ENCODE measurements at places on chromosomes 12 and 14.
A peak's percentile ranks its signal among the peaks of the same experiment; 100 is the strongest.

DNA sequence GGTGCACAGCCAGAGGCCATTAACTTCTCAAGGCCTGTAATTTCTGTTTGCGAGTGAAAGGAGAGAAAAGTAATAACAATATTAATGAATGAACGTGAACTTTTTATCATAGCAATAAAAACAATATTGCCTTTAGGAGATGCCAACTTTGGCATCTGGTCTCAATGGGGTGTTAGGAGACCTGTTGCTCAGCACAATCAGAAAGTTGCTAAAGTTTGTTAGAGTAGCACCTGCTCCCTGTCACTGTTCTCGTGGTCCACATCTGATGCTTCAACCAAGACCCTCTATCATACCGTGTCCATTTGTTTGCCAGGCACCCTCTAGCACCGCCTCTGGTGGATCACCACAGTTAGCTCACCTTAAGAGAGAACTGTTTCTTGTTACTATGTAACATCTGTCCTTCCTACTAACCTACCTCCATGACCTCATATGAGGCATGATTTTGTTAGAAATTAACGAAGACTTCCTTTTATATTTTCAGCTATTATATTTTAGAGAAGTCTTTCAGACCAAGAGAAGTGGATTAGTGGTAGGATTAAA is 12.5 kb upstream of the CLEC4E start:
- no peak for DNase-seq

GRCh38 chr14:96634896-96635295 is 132.7 kb downstream of the PAPOLA start:
- DNase-seq = no peak

DNA sequence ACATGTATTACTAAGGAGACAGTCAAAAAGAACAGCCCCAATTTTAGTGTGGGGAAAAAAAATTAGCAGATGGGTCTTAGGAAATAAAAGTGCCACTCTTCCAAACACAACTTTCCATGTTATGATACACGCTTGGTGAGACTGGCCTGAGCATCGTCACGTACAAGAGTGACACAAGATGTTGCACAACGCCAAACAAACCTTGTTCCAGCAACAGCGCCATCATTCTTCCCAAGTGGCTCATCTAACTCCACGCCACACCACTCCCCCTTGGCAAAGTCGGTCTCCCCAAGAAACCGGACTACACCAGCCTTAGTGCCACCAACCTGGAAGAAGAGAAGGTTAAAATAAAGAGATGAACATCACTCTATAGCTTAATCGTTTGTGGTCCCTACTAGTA is 58.7 kb downstream of the CLIP1 start:
- no peak for DNase-seq

DNA sequence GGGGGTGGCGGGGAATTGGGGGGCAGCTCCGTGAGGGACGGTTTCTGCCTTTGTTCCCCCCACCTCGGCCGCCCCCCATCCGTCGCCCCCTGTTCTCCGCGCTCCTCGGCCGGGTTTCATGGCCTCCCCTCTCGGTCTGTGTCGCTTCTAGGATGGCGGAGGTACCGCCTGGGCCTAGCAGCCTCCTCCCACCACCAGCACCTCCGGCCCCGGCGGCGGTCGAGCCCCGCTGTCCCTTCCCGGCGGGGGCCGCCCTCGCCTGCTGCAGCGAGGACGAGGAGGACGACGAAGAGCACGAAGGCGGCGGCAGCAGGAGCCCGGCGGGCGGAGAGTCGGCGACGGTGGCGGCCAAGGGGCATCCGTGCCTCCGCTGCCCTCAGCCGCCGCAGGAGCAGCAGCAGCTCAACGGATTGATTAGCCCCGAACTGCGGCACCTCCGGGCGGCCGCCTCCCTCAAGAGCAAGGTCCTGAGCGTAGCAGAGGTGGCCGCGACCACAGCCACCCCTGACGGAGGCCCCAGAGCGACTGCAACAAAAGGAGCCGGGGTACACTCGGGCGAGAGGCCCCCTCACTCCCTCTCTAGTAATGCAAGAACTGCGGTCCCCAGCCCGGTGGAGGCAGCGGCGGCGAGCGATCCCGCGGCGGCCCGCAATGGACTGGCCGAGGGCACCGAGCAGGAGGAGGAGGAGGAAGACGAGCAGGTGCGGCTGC is 575 bp downstream of the NAA30 start:
- no peak for DNase-seq

DNA sequence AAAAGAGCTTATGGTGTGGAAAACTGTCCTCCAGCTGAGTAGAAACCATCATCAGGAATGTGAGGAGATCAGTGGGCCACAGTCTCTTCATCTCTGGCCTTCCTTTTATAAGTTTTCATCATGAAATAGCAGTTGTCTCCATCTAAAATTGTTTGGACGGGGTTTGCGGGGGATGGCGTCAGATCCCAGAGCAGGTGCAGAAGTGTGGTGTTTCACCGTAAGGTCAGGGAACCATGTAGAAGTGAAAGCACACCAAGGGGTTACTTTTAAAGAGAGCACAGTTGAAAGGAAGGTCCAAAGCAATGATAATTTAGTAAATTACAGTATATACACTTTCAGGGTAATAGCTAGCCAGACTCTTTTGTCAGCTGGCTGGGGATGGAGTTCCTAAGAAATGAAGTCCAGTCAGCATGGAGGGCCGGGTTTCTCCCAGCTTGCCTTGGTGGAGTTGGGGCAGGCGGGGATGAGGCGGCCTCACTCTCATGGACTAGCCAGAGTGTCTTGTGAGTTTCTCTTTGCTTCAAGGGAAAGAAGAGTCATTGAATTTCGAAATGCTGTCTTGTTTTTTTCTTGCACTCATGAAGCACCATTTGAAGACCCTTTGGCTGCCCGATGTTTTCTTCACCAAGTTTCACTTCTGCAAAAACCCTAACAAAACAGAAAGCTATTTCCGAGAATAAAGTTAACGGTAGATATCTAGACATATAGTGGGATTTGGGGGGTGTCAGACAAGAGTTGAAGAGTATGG is 100.6 kb downstream of the ETV6 start:
- DNase-seq = no peak

DNA sequence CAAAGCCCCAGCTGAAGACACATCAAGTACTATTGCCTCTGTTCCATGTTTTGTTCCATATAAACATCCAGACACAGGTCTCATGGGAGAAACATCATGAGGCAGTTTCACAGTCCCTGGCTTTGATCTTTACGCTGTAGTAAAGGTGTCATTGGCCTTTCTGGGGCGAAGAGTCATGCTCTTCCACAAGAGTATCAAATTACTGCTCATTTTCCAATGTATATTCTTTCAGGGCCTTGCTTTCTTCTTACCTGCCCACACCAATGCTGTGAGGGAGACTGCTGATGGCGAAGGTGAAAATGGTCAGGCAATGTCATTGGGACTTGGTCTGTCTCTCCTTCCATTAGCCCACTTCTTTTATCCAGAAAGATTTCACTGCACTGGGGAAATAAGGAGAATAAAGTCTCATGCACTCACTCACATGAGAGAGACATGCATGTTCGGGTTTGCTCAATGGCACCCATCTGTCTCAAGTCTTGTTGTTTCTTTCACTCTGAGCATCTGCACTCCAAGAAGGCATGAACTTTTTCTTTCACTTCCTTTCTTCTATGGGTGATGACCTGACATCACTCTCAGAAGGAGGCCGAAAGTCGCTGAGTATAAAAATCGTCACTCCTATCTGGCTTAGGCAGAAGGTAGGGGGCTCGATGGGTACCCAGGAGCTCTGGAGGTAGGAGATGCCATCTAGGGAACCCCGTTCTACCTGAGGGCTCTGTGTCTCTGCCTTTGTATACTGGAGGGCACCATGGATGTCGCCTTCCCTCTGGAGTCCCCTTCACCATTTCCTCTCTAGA is 1.3 kb upstream of the JDP2 start:
- DNase-seq = no peak

- DNase-seq = no peak
These were observed 1081.0 kb downstream of the VRK1 start for GRCh38 chr14:97878206-97878605.

GRCh38 chr12:94101738-94102660 is 46.4 kb upstream of the PLXNC1 start:
- DNase-seq = peak; percentile 61

GRCh38 chr12:56234746-56235436 is 5.0 kb downstream of the SLC39A5 start:
- DNase-seq = no peak

DNA sequence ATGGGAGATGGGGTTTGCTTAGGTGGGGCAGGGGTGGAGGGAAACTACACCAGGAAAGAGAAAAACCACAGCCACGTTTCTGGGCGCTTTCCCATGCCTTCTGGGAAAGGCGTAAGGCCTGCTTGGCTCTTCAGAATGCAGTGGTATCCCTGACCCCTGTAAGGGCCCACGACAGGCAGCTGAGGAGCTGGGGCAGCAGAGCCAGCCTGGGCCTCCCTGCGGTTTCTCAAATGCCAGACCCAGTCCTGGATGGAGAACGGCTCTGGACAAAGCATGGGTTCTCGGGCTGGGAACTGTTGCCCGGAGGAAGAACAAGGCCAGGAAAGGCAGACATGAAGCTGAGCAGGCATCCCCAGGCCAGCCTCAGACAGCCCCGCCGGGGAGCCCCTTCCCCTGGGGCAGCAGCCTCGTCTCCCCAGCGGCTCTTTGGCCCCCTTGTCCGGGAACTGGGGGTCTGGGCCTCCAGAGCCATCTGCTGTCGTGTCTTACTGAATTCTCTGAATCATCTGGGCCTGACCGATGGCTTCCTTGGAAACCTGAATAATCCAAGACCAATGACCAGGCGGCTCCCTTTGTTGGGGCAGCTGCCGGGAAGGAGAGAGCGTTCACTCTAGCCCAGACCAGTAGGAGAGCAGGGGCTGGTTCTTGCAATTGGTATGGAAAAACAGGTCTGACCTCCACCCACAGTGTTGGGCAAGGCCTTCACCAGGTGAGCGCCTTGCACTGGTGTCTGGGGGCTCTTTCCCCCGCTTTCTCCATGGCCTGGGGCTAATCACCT is 64.0 kb upstream of the RIN3 start:
- no peak for DNase-seq

- DNase-seq = no peak
These were observed 36.2 kb upstream of the NUDT4 start for GRCh38 chr12:93341409-93342049.

- DNase-seq = no peak
These were observed 498 bp downstream of the RACGAP1 start for GRCh38 chr12:50024805-50025186.

GRCh38 chr12:93090731-93091172 is 161.7 kb upstream of the EEA1 start:
- DNase-seq = no peak

- DNase-seq = no peak
These were observed 50.7 kb downstream of the DIP2B start for GRCh38 chr12:50555471-50555885.

- no peak for DNase-seq
These were observed 21.5 kb upstream of the NUDT4 start for GRCh38 chr12:93356214-93356613.

DNA sequence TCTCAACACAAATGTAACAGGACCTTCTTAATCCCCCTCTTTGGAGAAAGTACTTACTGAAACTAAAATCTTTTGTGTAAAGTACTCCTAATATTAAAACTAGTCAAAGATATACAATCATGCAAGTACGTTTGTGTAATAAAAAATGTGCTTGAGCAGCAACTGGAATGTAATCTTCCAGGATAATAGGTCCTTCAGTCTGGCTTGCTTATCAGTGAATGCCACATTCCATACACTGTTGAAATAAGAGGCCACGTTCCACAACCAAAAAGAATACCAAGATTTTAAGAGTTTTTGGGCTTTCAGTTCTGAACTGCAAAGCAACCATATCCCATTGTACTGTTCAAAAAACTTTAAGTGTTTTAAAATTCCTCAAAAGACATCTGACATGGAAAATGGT is 26.2 kb upstream of the GRIN2B start:
- no peak for DNase-seq

- DNase-seq = no peak
These were observed 1.1 kb downstream of the GPHN start for GRCh38 chr14:66508846-66509621.

GRCh38 chr14:68099495-68100045 is 280.0 kb downstream of the RAD51B start:
- no peak for DNase-seq

DNA sequence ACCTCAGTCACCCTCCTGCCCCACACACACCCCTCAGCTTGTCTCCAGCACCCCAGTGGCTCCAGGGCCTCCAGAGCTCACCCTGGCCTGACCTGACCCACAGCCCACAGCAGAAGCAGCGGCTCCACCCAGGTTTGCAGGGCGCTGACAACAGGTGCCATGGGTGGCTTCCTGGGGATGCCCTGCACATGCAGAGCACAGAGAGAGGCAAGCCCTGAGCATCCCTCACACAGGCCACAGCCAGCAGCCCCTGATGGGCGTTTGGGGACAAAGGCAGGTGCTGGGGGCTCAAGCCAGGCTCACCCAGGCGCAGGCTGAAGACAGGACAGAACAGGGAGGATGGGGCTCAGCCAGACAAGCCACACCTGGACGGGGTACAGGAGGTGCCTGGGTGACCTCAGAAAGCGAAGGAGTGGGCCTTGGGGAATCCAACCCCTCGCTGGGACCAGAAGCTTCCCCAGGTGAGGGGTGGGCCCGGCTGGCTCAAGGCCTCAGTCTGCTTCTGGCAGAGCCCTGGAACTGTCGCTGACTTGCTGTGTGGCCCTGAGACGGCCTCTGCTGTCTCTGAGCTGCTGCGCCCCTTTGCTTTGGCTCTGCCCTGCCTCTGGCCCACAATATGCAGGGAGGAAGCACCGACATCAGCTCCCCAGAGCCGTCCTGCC is 10.6 kb downstream of the ARL6IP4 start:
- DNase-seq = no peak

- no peak for DNase-seq
These were observed 11.6 kb upstream of the UNC119B start for GRCh38 chr12:120698665-120699064.

DNA sequence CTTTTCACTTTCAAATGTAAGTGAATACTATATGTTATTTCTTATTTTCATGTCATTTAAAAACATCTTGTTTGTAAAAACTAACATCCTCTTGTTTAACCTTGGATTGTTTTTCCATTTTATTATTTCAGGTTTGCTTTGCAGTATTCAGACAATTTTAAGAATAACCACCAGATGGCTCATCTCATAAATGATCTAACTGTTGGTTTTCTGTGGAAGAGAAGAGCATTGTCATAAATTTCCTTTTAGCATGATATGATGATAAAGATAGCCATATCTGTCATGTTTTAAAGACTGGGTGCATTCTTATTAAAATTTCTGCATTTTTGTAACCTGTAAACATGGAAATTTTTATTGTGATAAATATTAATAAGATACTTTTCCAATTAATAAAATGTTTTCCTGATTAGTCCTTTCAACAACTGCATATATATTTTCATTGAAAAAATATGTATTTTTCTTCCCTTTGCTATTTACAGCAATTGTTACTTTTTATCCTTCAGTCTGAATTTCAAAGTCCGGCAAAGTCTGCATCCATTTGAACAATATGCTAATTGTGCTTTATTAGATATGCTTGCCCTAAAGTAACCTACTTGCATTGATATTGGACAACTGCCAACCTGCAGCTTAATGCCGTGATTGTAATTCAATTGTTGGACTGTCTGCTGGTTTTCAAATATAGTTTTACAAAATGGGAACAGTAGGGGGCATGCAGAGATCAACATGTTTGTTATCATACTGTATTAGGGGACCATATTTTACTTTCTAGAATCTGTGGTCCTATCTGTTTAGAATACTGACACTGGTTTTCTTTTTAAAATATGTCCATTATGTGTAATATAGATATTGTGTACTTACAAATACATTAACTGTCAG is 163.4 kb downstream of the GARIN6 start:
- no peak for DNase-seq

All from fibroblast of skin of left biceps (primary cell).